ENCODE measurements at places on chromosomes 6 and 20.
A peak's percentile ranks its signal among the peaks of the same experiment; 100 is the strongest.

DNA sequence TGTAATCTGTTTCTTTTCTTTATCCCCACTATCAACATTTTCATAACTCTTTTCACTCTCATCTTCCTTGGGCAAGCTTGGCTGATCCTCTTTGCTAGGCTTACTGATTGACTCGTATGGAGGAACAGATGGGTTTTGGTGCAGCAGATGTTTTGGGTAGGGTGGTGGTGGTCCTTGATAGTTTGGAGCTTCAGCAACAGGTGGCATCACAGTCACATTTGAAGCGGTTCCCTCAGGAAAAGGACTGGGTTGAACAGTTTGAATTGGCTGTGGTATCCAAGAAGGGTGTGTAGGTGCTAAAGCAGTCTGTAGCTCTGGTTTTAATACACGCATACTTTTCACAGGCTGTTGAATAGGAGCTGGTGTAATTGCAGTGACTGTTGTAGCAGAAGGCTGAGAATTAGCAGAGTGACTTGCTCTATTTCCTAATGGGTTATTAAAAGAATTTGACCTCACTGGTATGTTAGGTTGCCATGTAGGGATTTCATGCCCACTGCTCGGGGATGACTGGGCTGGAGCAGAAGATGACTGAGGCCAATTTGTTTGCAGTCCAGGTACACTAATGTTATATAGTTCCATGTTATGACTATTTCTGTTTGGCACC is 34.5 kb downstream of the LATS1 start:
- DNase-seq, result no peak

GRCh38 chr6:9307786-9308185 is 872.4 kb upstream of the SLC35B3 start:
- no peak for DNase-seq

- peak; percentile 13 for DNase-seq
Measured at GRCh38 chr6:134174672-134175531, 122.5 kb upstream of the SLC2A12 start.

GRCh38 chr6:37298958-37299357 is 41.0 kb upstream of the TMEM217 start:
- DNase-seq, result no peak

DNA sequence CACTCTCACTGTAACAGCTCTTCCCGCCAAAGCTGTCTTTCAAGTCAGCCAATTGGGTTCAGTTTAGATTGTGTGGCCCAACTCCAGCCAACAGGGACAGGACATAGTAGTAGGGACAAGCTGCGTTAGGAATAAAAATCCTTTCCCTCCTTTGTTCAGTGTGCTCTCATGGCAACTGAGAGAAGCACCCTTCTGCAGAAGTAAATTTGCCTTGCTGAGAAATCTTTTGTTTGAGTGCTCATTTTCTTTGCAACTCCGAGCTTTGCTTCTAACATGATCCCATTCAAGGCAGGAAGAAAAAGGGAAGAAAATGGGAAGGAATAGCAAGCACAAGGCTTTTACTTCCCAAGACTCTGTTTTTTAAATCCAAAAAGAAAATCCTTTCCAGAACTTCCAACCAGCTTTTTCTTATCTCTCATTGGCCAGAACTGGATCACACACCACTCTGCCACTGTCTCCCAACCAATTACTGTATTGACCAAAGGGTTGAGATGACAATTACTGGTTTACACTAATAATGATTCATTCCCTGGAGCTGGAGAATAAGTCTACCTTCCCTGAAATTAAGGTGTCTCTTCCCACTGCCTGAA is 52.7 kb downstream of the STX11 start:
- DNase-seq, result no peak

DNA sequence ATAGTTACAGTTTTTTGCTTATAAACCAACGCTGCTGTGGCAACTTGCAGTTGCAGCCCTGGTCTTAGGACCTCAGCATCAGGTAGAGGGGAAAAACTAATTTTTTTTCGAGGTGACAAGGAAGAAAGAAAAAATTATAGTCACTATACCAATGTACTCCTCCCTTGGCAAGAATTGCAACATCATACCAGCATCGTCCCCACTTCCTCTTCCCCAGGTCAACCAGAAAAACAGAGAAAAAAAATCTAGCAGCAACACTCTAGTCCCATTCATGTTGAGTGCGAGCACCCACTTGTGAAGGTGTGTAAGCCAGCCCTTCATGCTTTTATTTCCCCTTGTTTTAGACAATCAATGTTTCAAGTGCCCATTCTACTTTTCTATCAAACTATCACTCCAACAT is 13.1 kb upstream of the DCBLD1 start:
- DNase-seq, result no peak

DNA sequence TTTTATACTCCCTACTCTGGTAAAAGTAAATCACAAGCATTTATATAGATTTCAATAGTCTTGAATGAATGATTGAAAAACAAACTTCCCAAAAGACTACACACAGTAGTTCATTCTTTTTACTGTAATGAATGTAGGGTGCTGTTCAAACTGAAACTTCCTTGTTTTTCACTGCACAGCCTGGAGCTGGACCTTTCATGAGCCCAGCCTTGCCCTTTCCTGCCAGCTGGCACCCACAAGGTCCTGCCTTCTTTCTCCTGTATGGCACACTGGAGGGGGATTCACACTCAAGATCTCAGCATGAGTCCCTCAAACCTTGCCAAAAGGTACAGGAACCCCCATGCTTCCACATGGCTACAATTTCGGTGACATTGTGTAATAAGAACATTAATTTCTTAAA is 50.9 kb downstream of the COL12A1 start:
- DNase-seq, result no peak

GRCh38 chr6:41785254-41785653 is 2.2 kb upstream of the TOMM6 start:
- DNase-seq, result no peak

DNA sequence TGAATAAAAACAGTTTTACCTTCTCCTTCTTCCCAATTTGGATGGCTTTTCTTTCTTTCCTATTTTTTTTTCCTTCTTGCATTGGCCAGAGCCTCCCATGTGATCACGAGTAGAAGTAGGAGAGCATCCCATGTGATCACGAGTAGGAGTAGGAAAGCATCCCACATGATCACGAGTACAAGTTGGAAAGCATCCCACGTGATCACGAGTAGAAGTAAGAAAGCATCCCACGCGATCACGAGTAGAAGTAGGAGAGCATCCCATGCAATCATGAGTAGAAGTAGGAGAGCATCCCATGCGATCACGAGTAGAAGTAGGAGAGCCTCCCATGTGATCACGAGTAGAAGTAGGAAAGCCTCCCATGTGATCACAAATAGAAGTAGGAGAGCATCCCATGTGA is 218.6 kb downstream of the DLL1 start:
- no peak for DNase-seq

DNA sequence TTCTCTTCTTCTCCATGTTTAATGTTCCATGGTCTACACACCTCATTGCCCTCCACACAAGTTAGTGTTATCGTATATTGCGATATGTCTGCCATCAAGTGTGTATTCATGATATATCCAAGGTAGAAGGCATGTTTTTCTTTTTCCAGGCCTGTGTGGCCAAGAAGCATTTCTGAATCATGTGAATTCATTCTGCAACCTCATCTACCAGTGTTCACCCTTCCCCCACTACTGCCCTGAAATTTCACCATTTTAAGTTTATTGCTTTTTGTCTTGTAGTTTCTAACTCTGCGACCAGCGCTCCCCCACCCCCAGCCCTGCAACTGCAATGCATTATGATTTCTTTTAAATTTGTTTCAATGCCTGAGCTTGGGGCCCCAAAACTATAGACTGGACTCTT is 618.0 kb upstream of the FLRT3 start:
- DNase-seq, result no peak

DNA sequence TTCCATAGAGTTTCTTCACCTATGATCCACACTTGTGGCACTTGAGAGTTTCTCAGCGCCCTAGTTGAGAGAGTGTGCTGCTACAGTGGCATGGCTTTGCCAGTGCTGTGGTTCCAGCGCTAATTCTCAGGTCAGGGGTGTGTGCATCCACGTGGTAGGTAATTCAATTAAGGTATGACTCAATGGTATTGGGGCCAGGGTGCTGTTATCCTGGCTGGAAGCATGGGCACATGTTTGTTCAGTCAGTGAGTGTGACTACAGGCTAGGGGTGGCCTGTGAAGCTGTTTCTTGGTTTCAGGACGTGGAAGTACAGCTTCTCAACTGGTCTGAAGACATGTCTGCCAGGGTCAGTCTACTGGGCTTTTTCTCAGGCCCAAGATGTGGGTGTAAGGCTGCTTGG is 3.0 kb upstream of the SEMG2 start:
- no peak for DNase-seq

- DNase-seq, result peak; percentile 2
Measured at GRCh38 chr20:37223053-37223452, 38.6 kb downstream of the GHRH start.

DNA sequence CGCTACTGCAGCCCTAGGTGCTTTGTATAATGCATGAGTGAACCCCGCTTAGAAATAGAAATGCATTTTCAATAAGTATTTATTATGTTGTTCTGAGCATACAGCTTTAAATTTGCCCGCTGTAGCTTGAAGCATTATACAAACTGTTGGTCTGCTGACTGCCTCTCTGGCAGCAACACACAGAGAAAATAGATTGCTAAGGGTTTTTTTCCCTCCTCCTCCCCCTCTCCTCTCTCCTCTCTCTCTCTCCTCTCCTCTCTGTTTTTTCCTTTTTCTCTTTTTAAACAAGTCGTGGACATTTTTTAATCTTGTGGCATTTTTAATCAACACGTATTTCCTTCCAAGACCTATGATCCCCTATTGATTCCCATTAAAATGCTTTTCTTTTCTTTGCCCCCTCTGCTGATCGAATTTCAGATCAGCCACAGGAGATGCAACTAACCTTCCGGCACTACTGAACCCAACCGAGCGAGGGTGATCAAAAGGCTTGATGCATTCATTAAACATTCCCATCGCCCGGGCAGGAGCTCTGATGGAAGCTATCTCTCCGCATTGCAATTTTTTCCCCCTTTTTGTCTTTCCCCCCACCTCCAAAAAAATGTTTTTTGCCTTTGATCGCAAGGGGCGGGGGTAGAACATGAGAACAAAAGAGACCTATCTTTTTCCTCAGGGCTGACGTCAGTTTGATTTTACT is 90.7 kb upstream of the ARID1B start:
- DNase-seq, result peak; percentile 84

DNA sequence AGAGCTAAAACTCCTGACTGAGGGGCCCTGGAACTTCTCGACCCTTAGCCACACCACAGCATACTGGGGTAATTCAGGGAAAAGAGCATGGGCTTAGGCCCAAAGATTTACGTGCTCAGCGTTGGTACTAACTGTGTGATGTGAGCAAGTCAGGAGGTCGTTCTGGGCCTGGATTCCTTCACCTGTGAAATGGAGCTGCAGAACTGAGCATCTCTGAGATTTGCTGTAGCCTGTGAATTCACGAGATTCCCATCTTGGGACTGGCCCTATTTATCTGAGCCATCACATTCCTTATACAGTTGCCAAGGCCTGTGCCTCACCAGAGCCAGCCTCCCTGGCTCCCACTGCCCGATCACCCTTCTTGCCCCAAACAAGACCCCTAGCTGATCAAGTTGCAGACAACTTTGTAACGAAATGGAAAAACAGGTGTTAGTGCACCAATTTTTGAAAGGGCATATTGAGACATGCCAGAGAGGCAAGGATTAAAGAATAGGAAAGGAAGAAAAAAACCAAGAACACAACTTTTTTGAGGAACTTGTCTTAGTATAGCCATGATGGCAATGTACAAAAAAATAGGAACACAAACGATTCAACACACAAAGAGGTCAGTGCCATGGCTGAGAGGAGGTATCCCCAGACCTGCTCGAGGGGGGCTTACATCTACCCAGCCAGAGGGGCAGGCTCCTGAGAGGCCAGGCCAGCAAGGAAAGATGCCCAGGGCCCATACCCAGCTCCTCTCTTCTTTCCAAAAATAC is 323.0 kb upstream of the JARID2 start:
- no peak for DNase-seq

GRCh38 chr6:154363821-154364220 is 7.2 kb upstream of the IPCEF1 start:
- no peak for DNase-seq

Measured in NCI-H2029 treated with DMSO at 0.1 percent for 48 hours (cell line).